ENCODE measurements at places on chromosomes 12 and 14.

DNA sequence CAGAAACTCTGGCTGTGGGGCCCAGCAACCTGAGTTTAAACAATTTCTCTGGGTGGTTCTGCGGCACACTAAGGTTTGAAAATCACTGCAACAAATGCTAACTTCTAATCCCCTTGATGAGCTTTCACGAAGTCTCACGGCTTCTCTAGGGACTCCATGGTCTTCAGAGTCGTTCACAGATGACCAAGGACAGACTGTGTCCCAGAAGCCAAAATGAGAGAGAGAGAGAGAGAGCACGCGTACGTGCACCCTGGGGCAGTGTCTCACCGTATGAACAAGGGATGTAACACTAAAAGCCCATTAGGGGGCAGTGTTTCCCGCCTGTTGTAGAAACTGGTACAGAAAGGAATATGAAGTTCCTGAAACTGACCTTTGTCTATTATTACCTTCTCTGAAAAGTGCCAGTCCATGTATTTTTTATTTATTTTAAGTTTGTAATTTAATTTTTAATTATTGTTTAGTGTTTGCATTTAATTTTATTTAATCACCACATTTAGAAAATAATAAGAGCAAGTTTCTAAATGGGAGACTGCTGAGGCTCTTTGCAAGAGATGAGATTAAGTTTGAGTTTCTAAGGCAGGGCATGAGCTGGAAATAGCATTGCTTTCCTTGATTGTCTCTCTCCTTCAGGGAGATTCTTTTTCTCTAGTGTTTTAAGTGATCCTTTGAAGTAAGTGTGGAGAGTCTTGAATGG, 3.4 kb downstream of the APOLD1 start:
- peak; percentile 38 for DNase-seq

GRCh38 chr14:36451310-36452065, 68.5 kb downstream of the NKX2-1 start:
- no peak for DNase-seq

GRCh38 chr12:75900781-75901254, 130.8 kb downstream of the PHLDA1 start:
- no peak for DNase-seq

DNA sequence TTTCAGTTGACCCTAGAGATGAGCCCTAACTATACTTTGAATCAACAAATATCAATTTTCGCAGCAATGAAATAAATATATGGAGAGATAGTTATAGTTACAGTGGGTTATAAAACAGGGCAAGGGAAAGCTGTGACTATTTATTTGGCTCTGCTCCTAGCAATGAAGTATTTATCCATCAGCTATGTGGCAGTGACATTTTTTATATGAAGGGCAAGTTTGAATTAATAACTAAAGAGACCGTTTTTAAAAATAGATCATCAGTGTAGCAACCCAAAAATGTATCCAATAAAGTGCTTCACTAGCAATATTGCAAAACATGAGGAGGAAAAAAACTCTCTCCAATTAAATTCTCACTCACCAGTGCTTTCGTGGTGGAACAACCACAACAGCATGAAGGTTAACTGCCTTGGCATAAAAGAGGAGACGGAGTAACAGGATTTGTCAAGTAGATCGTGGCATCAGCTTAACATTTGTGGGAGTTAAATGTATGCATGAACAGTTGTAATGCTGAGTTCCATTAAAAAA, 58.1 kb upstream of the NUDT4 start:
- DNase-seq, result peak; percentile 75

DNA sequence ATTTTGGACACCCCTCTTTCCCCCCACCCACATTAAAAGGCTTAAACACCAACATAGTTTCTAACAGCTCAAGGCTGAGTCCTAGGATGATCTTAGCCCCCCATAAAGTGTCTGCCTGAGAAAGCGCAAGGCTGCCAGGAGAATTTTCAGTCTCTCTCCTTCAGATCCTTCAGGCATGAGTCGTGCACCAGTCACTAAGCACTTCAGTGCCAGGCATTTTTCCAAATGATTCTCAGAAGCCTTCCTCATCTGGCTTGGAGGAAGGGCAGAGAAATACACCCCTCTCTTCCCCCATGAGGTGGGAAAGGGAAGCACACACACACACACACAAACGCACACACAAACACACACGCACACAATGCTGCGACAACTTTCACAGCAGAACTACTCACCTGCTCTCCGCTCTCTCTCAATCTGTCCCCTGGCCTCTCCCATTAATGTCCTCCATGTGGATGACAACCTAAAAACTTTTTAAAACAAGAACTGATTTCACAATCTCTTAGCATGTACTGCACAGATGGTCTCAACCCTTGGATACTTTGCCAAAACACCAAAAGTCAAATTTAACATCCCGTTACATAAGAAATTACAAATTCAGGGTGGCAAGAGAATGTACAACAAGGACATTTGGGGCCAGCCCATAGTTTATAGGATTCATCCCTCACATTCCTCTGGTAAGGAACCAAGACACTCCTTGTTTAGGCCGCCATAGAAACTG, 49.8 kb downstream of the CKAP4 start:
- peak; percentile 54 for DNase-seq

- DNase-seq, result peak; percentile 21
These were observed 73.9 kb downstream of the ANO4 start for GRCh38 chr12:100868487-100868886.

DNA sequence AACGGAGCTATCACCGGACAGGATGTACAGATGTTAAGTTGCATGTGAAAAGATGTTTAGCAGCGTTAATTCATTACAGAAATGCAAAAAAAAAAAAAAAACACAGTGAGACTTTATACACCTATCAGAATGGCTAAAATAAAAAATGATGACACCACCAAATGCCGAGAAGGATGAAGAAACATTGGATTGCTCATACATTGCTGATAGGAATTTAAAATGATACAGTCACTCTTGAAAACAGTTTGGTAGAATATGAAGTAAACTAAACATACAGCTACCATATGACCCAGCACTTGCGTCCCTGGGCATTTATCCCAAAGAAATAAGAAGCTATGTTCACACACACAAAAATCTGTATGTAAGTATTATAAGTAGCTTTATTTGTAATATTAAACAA, 574.1 kb downstream of the SLC16A7 start:
- no peak for DNase-seq

GRCh38 chr12:2383325-2384028, 330.7 kb downstream of the CACNA1C start:
- DNase-seq, result no peak

DNA sequence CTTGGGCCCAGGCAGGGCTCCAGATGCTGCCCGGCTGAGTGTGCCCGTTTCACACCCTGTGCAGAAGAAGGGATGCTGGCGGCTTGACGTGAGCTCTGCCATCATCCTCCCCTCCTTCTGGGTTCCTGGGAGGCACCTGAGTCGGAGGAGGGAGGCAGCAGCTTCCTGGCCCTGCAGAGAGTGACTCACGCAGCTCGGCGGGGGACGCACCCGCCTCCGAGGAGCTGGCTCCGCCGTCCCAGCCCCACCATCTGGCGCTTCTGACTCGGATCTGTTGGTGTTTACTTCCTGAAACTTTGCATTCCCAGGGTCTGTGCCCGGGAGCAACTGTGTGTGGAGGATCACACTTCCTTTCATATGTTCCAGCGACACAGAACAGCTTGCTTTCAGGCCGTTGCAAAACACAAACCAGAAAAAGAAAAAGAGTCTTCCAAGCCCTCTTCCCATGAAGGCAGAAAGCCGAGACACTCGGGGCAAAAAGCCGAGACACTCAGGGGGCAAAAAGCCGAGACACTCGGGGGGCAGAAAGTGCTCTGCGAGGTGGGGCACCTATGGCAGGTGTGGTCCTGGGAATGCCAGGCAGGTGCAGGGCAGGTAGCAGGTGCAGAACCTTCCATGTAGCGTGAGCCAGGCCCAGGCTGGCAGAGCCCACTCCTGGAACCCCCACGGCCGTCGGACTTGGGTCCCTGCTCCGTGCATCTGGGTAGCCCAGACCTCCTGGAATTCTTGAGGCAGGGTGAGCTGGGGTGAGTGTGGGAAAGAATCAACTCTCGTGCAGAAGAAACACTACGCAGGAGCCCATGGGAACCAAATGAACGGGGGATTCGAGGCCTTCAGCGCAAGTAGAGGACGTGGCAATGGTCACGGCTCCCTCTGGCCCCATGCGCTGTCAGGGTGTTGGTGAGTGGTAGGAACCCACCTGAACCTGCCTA, 27.6 kb upstream of the GALNT9 start:
- peak; percentile 8 for DNase-seq

- no peak for DNase-seq
These were observed 17.7 kb downstream of the DPF3 start for GRCh38 chr14:72876005-72876709.

DNA sequence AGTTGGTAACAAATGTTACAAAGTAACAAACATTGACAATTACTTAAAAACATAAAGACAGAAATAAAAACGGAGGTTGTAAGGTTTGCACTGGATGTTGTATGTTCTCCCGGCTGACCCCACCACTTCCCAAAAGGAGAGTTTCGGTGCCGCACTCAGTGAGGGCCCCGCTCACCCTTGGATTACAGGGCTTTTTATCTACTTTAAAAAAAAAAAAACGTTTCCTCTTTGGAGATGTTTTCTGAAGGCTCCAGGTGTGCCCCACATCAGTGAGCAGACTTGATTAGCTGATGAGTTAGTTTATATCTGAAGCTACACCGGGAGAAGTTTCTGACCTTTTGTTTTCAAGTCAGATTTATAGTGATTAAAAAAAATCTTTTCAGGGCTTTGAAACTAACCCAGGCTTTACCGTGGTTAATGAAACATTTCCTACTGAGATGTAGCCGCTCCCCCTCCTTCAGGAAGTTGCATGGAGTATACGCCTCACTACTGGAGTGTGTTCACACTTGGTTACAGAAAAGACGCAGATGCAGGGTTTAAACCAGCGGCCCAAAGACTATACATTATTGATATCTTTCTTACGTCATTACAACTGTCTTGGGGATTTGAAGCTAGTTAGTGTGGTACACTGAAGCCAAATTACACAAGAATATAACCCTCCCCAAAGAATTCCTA, 38.0 kb upstream of the BCL7A start:
- no peak for DNase-seq

- no peak for DNase-seq
These were observed 89.6 kb downstream of the MSRB3 start for GRCh38 chr12:65368055-65368454.

- no peak for DNase-seq
These were observed 46.4 kb downstream of the KRT80 start for GRCh38 chr12:52145228-52146088.

- no peak for DNase-seq
These were observed 86.5 kb upstream of the SLC38A2 start for GRCh38 chr12:46459111-46459510.

- no peak for DNase-seq
These were observed 9.7 kb upstream of the PLBD1 start for GRCh38 chr12:14577344-14577743.

DNA sequence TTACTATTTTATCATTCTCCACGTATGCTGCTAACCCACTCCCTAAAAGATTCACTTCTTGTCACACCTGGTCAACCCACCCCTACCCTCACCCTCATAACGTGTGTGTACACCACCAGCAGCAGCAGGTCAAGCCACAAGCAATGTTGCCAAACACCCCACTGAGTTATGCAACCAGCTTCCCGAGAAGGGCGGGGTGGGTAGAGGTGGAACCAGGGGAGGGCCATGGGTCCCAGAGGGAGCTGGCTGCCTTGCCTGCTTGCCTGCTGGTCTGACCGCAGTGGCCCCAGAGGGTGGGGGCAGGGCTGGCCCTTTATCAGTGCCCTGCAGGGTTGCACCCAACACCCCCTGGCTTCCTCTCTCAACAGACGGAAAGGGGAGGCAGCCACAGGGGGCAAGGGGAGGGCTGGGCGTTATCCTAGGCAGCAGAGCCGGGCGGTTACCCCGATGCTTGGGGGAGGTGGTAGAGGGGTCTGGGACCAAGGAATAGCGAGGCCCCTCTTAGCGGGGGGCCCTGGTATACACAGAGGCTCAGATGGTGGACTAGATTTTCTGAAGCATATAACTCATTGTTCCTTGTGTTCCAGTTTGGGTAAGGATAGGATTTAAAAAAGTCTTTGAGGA, 3.5 kb upstream of the NFE2 start:
- peak; percentile 21 for DNase-seq

GRCh38 chr14:104883681-104884361, 18.8 kb downstream of the CEP170B start:
- no peak for DNase-seq

DNA sequence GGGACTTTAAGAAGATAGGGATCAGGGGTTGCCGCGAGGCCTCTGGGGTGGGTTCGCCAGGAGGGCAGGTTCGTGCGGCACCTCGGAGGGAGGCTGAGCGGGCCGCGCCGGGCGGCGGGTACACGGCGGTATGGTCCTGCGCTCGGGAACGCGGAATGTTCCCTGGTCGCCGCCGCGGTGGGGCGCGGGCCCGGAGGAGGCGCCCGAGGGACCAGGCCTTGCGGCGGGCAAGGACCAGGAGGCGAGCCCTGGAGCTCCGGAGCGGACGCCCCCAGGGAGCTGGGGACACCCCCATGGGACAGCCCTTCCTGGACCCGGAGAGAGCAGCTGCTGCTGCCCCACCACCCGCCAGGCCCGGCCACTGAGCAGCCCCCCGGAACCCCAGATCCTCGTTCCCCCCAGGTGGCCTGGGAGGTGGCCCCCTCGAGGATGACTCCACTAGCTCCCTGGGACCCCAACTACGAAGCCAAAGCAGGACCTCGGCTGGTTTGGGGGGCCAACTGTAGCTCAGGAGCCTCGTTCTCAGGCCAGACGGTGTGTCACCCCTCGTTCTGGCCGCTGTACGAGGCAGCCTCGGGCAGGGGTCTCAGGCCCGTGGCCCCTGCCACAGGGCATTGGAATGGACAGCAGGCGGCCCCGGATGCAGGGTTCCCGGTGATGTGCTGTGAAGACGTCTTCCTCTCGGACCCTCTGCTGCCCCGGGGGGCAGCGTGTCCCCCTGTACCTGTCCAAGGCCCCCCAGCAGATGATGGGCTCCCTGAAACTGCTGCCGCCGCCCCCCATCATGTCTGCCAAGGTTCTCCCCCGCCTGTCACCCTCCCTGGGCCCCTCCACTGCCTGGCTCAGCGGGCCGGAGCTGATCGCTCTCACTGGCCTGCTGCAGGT, 45.6 kb upstream of the SLC8A3 start:
- no peak for DNase-seq

DNA sequence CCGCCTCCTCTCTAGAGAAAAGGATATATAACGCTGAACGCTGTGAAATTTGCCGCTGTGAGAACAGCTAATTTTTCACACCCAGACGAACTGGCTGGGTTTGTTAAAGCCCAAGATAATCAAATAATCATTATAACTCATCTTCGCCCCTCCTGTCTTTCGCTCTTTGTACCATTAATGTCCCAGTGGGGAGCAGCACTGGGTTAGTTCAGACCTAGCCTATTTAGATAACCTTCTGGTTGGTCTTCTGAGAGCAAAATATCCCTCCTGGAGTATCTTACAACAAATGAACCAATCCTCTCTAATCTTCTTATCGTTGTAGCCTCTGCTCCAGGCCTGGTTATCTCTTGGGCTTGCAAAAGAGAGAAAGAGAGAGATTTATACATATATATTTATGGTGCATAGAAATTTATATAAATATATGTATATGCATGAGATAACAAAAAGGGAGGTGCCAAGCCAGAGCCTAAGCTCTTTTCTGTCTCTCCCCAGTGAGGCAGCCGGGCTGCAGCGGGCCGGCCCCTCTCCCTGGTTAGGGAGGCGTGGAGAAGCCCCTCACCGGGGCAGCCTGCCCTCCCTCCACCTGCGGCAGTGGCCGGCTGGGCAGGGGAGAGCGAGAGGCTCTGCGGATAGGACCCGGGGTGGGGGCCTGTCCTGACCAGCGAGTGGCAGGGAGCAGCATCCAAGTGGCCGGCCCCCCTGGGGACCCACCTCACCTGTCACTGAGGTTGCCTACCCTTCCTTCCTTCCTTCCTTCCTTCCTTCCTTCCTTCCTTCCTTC, 202.0 kb upstream of the LHX5 start:
- no peak for DNase-seq
